ENCODE measurements at places on chromosomes 6 and 20. TPM values are rescaled to one million over a fixed set of nuclear protein-coding genes. Genes with fewer than 3 reads are reported as not detected.
A peak's percentile ranks its signal among the peaks of the same experiment; 100 is the strongest.

DNA sequence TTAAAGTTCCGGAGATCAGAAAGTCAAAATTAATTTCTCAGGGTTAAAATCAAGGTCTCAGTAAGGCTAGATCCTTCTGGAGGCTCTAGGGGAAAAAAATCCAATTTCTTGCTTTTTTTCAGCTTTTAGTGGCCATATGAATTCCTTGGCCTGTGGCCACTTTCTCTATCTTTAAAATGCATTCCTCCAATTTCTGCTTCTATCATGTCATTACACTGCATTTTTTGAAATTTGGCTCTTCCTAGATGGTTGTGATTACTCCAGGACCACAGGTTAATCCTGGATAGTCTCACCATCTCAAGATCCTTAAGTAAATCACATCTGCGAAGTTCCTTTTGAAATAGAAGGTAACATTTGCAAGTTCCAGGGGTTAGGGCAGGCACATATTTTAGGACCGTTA, 1294.9 kb upstream of the CITED2 start:
- H3K4me1 ChIP-seq: no peaks in the 10 kb centered on the region
- no peak overlapping the region for H3K27ac ChIP-seq
- H3K36me3 ChIP-seq: no peaks in the 10 kb centered on the region
- no peaks in the 10 kb centered on the region for H3K27me3 ChIP-seq

TNXB gene
- 66.0 TPM for total RNA-seq

MYB gene
- total RNA-seq: not detected

DNA sequence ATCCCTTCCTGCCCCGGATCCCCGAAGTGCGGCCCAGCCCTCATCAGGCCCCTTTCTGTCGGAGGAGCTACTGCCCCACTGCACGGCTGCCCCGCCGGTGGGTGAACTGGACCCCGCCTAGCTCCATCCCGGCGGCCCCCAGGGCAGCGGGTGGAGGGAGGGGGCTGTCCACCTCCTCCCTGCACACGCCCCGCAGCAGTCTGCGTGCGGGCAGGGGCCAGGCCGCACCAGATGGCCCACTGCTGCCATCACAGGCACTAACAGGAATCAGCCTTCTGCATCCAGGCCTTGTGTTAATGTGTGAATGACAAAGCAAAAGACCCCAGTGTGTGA, 54.9 kb upstream of the UNC93A start:
- H3K4me3 ChIP-seq: no peak overlapping the region
- no peaks in the 10 kb centered on the region for H3K27me3 ChIP-seq
- H3K36me3 ChIP-seq: no peaks in the 10 kb centered on the region
- no peak overlapping the region for H3K27ac ChIP-seq
- no peaks in the 10 kb centered on the region for H3K4me1 ChIP-seq
- no peak for DNase-seq

PTCRA gene
- total RNA-seq: not detected

DNA sequence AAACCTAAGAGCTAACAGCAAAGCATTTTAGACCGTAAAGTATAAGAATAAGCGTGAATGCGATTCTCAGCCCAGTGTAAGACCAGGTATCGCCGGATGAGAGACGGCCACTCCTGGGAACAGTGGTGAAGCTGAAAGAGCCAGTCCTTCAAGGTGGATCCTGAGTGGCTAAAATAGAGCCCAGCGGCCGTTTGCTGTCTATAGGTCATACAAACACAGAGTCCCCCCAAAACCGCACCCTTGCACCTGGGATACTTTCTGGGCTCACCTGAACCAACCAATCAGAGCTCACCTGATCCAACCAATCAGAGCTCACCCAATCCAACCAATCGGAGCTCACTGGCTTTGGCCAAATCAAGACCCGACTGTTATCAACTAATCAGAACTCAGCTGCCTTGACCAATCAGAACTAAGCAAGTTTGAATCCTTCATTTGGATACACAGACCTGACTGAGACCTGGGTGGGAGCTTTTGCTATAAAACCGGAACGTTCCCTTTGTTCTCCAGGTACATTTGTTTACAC, 248.2 kb downstream of the DLL1 start:
- no peaks in the 10 kb centered on the region for H3K27me3 ChIP-seq
- no peaks in the 10 kb centered on the region for H3K36me3 ChIP-seq
- no peak for DNase-seq

DNA sequence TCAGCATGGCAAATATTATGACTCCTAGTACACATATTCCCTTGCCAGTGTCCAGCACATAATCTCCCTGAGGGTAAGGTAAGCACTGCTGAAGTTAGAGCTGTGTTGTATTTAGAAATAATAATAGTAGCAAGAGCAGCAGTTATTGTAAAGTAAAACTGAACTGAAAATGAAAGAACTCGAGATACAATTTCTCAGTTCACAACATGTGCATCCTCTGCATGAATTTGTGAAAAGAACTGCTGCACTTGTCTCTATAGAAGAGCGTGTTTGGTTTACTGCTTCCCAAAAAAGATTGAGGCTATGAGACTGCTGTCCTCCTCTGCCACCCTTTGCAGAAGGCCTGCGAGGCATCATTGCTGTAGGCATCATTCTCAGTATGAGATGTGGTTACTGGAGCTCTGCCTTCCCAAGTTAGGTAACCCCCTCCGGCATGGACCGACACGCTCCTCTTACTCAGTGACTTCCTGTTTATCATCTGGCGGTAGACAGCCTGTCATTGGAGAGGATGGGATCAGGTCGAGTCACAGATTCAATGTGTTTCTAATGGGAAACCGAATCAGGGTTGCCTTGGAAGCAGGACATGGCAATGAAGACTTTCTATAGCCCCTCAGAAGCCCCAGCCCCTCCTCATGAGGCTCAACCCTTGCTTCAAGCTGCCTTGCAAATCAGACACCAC, 48.1 kb downstream of the SLC24A3 start:
- H3K4me1 ChIP-seq: no peaks in the 10 kb centered on the region
- no peak for DNase-seq
- no peaks in the 10 kb centered on the region for H3K36me3 ChIP-seq
- H3K4me3 ChIP-seq: no peak overlapping the region
- no peaks in the 10 kb centered on the region for H3K27me3 ChIP-seq
- H3K27ac ChIP-seq: no peak overlapping the region

- peaks cover 32% of the 10 kb centered on the region for H3K4me1 ChIP-seq
- peaks cover 50% of the 10 kb centered on the region for H3K36me3 ChIP-seq
- peak; percentile 50 for DNase-seq
Measured at GRCh38 chr6:139256087-139256486, 35.7 kb downstream of the TXLNB start.

DNA sequence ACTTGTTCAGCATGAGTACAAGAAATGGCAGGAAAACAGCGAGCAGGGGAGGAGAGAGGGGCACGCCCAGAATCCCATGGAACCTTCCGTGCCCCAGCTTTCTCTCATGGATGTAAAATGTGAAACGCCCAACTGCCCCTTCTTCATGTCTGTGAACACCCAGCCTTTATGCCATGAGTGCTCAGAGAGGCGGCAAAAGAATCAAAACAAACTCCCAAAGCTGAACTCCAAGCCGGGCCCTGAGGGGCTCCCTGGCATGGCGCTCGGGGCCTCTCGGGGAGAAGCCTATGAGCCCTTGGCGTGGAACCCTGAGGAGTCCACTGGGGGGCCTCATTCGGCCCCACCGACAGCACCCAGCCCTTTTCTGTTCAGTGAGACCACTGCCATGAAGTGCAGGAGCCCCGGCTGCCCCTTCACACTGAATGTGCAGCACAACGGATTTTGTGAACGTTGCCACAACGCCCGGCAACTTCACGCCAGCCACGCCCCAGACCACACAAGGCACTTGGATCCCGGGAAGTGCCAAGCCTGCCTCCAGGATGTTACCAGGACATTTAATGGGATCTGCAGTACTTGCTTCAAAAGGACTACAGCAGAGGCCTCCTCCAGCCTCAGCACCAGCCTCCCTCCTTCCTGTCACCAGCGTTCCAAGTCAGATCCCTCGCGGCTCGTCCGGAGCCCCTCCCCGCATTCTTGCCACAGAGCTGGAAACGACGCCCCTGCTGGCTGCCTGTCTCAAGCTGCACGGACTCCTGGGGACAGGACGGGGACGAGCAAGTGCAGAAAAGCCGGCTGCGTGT, 11.6 kb downstream of the TNFAIP3 start:
- DNase-seq: peak; percentile 62
- H3K4me1 ChIP-seq: peaks cover 35% of the 10 kb centered on the region
- H3K27me3 ChIP-seq: no peaks in the 10 kb centered on the region
- no peak overlapping the region for H3K4me3 ChIP-seq

VWA7 gene
- total RNA-seq: 23.2 TPM

GRCh38 chr6:36908747-36909146, 23.0 kb downstream of the C6orf89 start:
- H3K4me3 ChIP-seq: no peak overlapping the region
- no peak overlapping the region for H3K27ac ChIP-seq
- no peaks in the 10 kb centered on the region for H3K27me3 ChIP-seq
- H3K36me3 ChIP-seq: peaks cover 26% of the 10 kb centered on the region
- peaks cover 30% of the 10 kb centered on the region for H3K4me1 ChIP-seq
- DNase-seq: no peak

DNA sequence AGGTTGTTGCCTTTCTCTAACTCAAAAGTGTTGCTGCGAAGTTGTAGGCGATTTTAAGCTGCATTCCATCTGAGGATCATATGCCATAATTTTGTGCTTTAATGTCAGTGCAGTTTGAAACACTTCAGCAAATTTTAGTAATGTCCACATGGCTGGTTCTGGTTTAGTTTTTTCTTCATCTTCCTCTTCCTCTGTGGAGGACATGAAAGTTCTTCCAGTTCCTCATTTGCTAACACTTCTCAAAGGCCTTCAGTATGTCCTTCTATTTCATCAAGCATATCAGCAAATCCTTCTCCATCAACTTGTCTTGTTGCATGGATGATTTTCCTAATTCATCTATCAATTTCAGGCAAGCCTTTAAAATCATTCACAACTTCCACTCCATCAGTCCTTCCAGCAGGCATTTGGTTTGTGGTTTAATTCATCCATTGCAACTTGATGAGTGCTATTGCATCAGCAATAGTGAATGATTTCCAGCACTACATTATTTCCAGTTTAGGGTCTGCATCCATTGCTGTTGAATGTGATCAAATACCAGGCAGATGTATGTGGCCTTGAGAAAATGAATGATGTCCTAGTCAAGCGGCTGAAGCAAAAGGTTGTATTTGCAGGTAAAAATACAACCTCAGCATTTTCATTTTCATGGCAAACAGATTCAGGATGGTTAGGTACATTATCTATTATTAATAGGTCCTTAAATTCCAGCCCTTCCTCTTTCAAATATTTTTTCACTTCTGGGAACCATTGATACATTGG, 20.2 kb downstream of the SHLD1 start:
- peaks cover 26% of the 10 kb centered on the region for H3K36me3 ChIP-seq
- H3K4me3 ChIP-seq: no peak overlapping the region
- DNase-seq: no peak
- no peaks in the 10 kb centered on the region for H3K27me3 ChIP-seq
- no peaks in the 10 kb centered on the region for H3K4me1 ChIP-seq

- DNase-seq: no peak
- H3K27me3 ChIP-seq: no peaks in the 10 kb centered on the region
- H3K4me1 ChIP-seq: peaks cover 6% of the 10 kb centered on the region
- H3K27ac ChIP-seq: no peak overlapping the region
- H3K36me3 ChIP-seq: no peaks in the 10 kb centered on the region
- no peak overlapping the region for H3K4me3 ChIP-seq
Measured at GRCh38 chr6:30198166-30199084, 14.8 kb downstream of the TRIM26 start.

- DNase-seq: no peak
- H3K4me1 ChIP-seq: no peaks in the 10 kb centered on the region
- no peaks in the 10 kb centered on the region for H3K36me3 ChIP-seq
- H3K27me3 ChIP-seq: no peaks in the 10 kb centered on the region
- H3K27ac ChIP-seq: no peak overlapping the region
- H3K4me3 ChIP-seq: no peak overlapping the region
Measured at GRCh38 chr6:36815962-36816735, 23.1 kb downstream of the CPNE5 start.

TRIM31 gene
- total RNA-seq: not detected

DNA sequence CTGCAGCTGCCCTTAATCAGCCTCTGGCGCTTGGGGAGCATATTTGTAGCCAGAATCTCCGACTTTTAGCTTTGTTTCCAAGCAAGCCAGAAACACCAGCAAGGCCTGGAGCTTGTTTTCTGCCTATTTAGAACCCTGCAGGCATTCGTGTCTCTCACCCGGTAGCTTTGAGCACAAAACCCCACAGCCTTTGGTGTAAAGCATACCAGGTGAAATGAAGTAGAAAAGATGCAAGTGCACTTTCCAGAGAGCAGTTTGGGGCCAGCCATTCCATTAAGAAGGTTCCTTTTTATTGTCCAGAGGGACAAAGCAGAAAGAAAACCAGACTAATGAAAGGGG, 736 bp downstream of the FAM217B start:
- DNase-seq: no peak
- peak overlapping the region; percentile 86 for H3K4me3 ChIP-seq
- H3K36me3 ChIP-seq: peaks cover 42% of the 10 kb centered on the region
- no peaks in the 10 kb centered on the region for H3K27me3 ChIP-seq
- H3K27ac ChIP-seq: peak overlapping the region; percentile 99

DNA sequence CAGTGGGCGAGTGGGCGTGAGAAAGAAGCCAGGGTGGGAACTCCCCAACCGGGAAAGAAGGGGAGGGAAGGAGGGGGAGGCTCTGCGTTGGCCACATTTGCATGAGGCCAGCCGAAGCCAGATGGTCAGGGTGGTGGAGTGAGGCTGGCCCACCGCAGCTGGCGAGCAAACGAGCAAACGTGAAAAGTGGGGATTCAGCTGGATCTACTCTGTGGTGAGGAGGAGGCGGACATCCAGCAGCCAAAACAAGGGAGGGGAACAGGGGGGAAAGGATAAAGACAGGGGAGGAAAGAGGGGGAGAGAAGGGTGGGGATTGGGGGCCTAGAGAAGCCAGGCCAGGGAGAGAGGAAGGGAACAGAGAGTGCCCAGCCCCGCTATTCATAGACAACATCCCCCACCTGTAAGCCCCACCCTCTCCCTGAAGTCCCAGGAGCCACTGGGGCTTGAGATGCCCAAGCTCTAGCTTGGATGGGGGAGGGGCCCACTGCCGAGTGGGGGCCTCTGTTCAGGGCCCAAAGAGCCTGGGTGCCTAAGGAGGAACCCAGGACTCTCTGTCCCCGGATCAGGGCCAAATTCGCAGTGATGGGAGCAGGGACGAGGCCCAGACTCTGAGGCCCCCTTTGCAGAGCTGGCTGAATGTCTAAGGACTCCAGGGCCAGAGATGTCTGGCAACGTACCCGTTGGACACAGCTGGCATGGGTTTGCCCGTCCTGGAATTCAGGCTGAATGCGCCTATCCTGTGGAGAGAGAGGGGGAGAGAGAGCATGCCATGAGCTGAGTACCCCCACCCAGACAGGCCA, 45.1 kb downstream of the CPNE5 start:
- H3K36me3 ChIP-seq: peaks cover 6% of the 10 kb centered on the region
- H3K27ac ChIP-seq: no peak overlapping the region
- DNase-seq: no peak
- H3K4me1 ChIP-seq: peaks cover under 1% of the 10 kb centered on the region

- no peak overlapping the region for H3K4me3 ChIP-seq
- H3K4me1 ChIP-seq: no peaks in the 10 kb centered on the region
- DNase-seq: no peak
- no peak overlapping the region for H3K27ac ChIP-seq
- H3K36me3 ChIP-seq: no peaks in the 10 kb centered on the region
Measured at GRCh38 chr6:23013776-23014175, 444.4 kb downstream of the HDGFL1 start.
